Caki2 (cell line): ENCODE measurements at places on chromosomes 4 and X. TPM values are rescaled to one million over a fixed set of nuclear protein-coding genes. Genes with fewer than 3 reads are reported as not detected.
A peak's percentile ranks its signal among the peaks of the same experiment; 100 is the strongest.

- no peak for DNase-seq
These were observed 66.4 kb downstream of the AMMECR1 start for GRCh38 chrX:110251526-110251925.

GRCh38 chr4:6573986-6574746 lies 823 bp upstream of the MAN2B2 start:
- no peak for DNase-seq

GRCh38 chr4:8830056-8830455 lies 41.6 kb downstream of the HMX1 start:
- DNase-seq = no peak

- peak; percentile 32 for DNase-seq
These were observed 132.5 kb upstream of the NHS start for GRCh38 chrX:17242470-17242869.

- DNase-seq = no peak
These were observed 91.0 kb downstream of the SHROOM4 start for GRCh38 chrX:50723006-50723405.

DNA sequence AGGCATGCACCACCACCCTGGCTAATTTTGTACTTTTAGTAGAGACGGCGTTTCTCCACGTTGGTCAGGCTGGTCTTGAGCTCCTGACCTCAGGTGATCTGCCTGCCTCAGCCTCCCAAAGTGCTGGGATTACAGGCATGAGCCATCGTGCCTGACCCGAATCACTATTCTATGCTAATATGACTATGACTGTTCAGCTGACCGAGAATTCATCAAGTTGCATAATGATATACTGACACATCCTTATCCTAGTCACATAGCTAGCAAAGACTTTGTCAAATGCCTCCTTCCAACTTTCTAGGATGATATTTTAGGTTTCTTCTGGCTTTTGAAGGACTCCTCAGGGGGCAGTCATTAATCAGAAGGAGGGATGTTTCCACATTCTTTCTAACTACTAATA lies 4.8 kb upstream of the GPM6B start:
- DNase-seq = no peak

DNA sequence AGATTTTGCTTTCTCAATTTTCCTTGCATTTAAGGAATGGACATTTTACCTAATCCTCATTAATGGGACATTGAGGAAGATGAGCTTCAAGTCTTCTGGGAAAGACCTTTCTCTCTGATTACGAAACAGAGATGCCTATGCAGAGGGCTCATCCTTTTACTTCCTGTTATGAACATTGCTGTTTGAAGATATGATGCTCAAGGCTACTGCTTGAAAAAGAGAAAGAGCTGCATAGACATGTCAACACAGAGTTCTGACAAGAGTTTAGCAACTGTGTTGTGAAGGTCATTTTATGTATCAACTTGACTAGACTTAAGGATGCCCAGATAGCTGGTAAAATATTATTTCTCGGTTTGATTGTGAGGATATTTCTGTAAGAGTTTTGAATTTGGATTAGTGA lies 13.8 kb upstream of the GNPDA2 start:
- DNase-seq = no peak

- DNase-seq = no peak
These were observed 2394.2 kb upstream of the AGA start for GRCh38 chr4:179836179-179837075.

DNA sequence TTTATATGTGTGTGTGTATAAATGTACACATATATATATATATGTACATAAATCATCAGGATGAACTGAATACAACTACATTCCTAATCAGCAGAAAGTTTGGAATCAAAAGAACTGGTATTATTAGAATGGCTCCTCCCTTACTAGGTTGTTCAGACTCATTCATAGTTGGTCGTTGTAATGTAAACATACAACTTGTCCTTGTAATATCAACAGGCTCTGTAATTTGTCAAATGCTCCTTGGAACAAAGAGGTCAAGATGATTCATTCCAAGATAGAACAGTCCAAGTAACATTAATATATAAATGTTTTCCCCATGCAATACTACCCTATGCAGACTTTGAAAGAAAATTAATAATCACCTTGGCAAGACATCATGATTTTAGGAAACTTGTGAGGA lies 351.4 kb upstream of the SMIM31 start:
- no peak for DNase-seq

GRCh38 chrX:84218726-84219125 lies 30.7 kb upstream of the RPS6KA6 start:
- no peak for DNase-seq

- DNase-seq = no peak
These were observed 38.8 kb downstream of the SEC31A start for GRCh38 chr4:82851885-82852750.

DNA sequence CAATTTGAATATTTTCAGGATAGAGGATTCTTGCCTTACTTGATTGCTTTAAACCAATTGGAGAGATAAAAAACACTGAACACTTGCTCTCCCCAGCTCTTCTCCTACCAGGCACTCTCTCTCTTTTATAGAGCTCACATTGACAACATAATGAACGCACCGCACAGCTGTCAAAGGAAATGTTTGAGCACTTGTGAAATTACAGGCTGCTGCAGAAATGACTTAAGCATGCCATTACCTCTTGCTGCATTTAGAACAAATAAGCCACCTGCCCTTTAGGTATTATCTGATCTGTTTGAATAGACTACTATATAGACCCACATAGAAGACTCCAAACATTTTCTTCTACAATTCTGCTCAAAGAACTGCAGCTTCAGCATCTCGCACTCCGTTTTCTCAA lies 227.7 kb downstream of the C4orf33 start:
- no peak for DNase-seq

DNA sequence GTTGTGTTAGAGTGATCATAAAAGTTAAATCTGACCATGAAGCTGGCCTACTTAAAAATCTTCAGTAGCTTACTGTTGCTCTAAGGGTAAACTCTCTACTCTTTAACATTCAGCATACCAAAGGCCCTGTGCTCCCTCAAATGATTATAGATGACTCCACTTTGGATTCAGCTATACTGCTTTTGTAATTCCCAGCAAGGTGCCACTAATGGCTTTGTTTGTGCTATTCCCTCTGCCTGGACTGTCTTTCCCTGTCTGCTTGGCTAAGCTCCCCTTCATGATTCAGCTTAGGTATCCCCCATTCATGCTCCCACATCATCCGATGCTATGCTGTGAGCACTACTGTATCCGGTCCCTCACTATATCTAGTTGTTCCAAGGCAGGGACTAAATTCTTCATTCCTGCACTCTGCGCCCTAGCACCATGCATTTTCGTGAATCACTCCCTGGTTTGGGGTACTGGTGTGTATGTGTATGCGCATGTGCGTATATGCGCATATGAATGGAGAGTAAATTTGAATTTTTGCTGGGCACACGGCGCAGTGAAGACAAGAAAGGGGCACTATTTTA lies 453 bp upstream of the PBDC1 start:
- no peak for DNase-seq

GRCh38 chrX:118074196-118074595 lies 42.4 kb downstream of the KLHL13 start:
- no peak for DNase-seq

DNA sequence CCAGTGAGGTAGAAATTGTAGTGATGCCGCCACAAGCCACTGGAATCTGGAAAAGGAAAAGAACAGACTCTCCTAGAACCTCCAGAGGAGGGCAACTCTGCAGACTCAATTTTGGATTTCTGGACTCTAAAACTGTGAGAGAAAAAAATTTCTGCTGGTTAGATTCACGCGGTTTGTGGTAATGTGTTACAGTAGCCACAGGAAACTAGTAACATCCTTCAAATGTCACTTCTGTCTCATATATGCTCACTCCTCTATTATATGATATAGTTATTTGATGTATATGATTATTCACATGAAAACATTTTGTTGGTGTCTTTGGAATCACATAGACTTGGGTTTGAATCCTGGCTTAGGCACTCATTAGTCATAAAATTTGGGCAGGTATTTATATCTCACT lies 18.8 kb downstream of the LDOC1 start:
- no peak for DNase-seq

DNA sequence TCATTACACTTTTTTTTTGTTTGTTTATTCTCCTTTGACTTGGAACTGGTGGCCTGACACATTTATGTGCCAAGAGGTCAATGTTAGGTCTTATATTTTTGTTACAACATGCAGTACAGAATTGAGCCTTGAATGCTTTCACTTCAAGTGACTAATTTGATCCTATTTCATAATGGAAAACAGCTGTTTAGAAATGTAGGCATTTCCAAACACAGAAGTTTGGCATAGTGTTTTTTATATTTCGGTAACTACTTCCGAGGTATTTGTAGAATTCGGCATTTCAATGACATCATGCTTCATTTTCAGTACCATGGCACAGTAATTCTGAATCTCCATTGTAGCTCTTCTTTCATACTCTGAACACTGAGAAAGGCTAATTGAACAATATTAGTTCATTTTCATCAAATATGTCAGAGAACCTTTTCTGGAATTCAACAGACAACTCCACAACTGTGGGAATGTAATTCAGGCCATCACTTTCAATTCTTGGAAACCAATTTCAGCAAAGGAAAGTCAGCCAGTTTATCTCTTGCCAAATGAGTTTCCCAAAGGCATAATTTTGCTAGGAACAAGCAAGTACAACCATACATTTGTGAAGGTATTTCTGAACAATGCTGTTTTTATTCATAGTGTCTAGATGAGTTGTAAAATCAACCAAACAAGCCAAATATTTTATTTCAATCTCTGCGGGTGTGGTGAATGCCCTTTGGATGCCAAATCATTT lies 11.4 kb downstream of the FAM120C start:
- DNase-seq = no peak

DNA sequence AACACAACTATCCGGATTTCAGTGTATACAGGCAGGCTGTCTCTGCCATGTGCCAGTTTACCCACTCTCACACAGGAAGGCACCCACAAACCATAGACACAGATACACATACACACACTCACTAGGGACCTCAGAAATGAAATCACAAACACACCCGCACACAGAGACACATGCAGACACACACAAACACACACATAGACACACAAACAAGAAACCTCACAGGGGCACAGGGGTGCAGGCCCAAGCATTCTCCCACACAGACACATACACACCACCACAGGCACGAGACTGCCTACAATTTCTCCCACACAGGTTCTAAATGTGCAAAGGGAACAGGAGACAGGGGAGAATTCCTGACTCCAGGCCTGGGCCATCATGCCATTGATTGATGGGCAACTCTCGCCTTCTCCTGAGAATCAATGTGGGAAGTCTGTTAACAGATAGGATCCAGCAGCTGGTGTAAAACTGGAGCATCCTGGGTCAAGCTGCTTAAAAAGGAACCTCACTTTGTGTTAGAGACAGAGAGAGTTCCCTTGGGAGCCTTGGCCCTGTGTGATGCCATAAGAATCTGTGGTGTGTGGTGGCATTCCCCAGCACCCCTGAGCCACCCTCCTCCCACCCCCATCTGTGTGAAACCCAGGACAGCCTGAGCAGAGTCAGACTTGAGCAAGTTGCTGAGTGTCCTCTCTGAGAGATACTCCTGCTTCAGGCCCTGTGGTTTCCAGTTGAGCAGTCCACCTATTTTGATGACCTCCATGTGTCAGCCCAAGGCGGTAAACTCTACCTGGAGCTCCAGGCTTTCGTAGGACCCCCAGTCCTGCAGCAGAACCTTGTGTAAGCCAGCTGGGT lies 33.9 kb downstream of the NBDY start:
- no peak for DNase-seq

DNA sequence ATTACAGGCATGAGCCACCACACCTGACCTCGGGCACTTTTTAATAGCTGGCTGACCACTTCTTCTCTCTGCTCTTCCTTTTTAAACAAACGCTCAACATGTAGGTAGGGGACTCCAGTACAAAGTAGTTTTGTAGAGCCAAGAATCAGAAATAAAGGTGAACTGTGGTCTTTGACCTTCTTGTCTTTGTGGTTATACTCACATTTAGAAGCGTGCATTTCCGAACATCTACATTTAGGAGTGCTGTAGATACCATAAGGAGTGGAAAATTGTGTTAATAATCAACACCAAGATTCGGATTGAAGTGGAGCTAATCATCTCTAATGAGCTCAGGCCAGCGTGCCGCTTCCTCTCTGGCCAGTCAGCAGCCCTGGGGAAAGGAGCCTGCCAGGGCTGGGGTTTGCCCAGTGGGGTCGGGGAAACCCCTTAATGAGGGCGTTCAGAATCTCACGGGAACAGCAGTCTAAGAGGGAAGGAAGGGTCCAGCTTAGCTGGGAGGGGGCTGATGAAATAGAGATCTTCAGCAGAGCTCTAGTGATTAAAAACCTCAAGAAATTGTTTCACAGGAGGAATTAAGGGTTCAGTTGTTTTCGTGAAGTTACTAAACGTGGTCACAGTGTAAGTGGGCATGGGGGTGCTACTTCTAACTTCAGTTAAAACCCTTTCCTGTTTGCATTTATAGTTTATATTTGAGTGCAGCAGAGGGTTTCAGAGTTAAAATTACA lies 81.2 kb downstream of the GAB1 start:
- DNase-seq = no peak

GRCh38 chrX:10041383-10041782 lies 74.2 kb downstream of the CLDN34 start:
- peak; percentile 71 for DNase-seq

- peak; percentile 83 for DNase-seq
These were observed 108.3 kb downstream of the QRFPR start for GRCh38 chr4:121272526-121272925.

DNA sequence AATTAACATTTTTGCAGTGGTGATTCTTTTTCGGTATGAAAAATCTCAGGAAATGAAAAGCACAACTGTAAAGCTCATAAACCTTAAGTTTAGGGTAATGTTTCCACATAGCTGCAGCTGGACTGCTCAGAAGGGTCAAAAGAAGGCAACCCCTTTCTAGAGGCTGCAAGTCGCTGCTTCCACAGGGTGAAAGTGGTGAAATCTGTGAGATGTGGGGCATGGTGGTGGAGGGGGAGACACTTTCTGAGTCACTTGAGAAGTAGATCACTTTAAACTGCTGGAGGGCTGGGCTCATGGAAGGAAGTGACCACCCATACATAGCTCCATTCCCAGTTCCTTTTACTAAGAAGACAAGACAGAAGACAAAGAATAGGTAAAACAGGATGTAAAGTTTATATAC lies 8.7 kb downstream of the SFRP2 start:
- DNase-seq = no peak

Gene CLNK
- total RNA-seq = not detected in 2 replicates

Gene FAM9B
- not detected in 2 replicates for total RNA-seq

Gene MAML3
- 0.20 and 0.61 TPM in 2 replicates for total RNA-seq

Gene FAT4
- 2.7 and 3.2 TPM in 2 replicates for total RNA-seq

Gene MAGEA10
- not detected in 2 replicates for total RNA-seq

Gene SPANXN4
- total RNA-seq = not detected in 2 replicates

Gene SLC7A11
- 50.0 and 55.9 TPM in 2 replicates for total RNA-seq

Gene HPSE
- 1.6 and 2.9 TPM in 2 replicates for total RNA-seq

Gene SASH3
- total RNA-seq = not detected in 2 replicates

Gene H2BW2
- not detected in 2 replicates for total RNA-seq

Gene PHKA2
- 8.0 and 16.9 TPM in 2 replicates for total RNA-seq
